NCI-H1048 (cell line): ENCODE measurements at places on chromosomes 1 and 21.

DNA sequence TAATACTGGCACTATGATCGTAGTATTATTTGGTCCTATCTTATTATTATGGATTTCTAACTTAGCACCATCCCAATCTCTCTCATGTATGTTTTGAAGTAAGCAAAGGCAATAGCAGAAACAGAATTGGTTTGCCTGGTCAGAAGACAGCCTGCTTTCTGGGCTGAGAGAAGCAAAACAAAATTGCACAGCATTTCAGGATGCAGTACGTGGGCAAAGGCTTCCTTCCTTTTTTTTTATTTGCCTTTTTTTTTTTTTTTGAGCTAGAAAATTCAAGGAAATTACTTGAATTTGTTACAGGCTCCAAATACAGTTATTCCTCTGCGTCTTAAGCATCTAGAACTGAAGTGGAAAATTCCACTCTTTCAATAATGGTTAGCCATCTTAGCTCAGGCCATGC is 8.8 kb downstream of the CDA start:
- DNase-seq, result no peak

GRCh38 chr1:203056012-203056411 is 29.7 kb downstream of the PPFIA4 start:
- no peak for DNase-seq

DNA sequence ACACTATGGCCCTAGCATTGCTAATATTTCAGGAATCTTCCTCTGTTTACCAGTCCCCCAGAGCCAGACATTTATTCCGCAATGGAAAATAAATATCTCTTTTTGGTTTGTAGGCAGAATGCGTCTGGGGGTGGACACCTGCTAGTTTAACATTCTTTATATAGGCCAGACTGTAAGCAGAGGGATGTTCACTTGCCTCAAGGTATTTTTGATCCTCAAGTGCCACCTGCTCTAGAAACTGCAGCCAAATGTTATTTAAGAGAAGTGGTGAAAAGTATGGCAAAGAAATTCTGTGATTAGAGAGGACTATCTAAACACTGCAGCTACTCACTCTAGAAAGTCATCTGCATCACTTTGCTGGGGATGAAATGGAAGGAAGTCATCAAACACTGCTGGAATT is 164.7 kb downstream of the NEGR1 start:
- DNase-seq, result no peak

DNA sequence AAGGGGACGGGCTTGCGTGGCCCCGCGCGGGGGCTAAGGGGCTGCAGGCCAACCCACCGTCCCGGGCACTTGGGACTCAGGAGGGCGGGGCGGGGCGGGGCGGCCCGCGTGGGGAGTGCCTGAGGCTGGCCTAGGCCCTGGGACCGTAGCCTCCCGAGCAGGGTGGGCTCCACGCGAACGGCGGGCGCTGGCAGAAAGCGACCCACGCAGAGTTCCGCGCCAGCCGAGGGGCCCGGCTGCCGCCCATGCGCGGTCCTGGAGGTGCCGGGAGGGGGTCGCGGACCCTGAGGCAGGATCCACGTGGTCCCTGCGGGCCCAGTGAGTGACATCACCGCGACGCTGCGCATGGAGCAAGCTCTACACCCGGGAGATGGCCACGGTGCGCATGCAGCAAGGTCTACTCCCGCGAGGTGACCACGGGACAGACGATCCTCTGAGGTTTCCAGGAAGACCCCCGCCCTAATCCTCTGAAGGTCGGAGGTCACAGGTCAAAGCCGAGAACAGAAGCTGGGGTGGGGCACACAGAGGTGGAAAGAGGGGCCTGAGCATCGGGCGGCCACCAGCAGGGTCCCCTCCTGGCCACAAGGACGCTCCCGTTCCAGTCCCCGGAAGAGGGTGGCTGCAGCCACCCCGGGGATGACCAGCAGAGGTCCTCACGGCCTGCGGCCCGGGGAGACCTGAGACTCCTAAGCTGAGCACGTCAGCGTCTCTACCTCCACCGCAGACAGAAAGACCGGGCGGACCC is 13.5 kb upstream of the SLC19A1 start:
- no peak for DNase-seq

- no peak for DNase-seq
These were observed 470 bp upstream of the NAXE start for GRCh38 chr1:156591181-156591431.

- DNase-seq, result no peak
These were observed 172.0 kb downstream of the CDC7 start for GRCh38 chr1:91672601-91673161.

DNA sequence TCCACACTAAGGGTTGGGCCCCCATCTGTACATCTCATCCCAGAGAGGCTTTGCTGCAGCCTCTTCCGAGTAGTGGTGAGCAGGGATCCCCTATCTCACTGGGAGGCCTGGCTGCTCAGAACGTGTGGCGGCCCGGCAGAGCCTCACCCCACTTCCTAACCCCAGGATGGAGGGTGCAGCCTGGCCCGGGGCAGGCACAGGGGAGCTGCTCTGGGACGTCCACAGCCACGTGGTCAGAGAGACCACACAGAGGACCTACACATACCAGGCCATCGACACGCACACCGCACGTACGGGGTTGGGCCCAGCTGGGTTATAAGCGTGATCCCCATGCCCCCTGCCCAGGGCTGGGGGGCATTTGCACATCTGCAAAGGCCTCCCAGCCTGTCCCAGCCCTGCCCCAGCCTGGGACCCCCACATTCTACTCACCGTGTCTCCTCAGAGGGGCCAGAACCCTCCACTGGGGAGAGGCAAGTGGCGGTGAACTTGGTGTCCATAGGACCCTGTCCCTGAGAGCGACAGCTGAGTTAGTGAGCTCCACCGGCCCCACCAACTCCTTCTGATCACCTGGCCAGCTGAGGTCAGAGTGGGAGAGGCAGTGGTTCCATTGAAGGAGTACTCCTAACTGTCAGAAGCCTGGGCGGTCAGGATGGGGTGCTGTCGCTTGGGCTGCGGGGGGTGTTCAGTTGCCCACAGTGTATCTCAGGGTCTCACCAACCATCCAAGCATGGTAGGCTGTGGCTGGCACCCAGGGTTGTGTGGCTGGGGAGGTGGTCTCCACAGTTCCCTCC is 41.2 kb downstream of the TRIM11 start:
- no peak for DNase-seq

- DNase-seq, result no peak
These were observed 83.8 kb upstream of the ETS2 start for GRCh38 chr21:38721958-38722357.

DNA sequence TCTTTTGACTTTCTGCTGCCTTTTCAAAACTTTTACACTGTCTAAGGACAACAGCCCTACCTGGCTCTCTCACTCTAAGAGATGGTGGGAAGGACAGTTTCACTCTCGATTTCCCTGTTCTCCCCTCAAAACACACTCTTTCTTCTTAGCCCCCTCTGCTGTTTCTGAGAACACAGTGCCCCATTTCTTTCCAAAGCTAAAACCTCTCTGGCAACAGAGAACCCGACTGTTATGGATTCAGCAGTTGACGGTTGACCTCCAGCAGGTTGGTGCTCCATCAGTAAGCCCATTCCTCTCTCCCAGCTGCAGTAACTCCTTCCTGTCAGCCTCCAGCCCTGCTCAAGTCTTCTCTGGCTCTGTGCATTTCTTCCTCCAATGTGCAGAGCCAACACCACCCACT is 88.2 kb upstream of the ABCD3 start:
- DNase-seq, result no peak

GRCh38 chr1:26583646-26584485 is 54.3 kb downstream of the RPS6KA1 start:
- DNase-seq, result no peak

- DNase-seq, result no peak
These were observed 157.2 kb upstream of the NFIA start for GRCh38 chr1:60924964-60925798.

DNA sequence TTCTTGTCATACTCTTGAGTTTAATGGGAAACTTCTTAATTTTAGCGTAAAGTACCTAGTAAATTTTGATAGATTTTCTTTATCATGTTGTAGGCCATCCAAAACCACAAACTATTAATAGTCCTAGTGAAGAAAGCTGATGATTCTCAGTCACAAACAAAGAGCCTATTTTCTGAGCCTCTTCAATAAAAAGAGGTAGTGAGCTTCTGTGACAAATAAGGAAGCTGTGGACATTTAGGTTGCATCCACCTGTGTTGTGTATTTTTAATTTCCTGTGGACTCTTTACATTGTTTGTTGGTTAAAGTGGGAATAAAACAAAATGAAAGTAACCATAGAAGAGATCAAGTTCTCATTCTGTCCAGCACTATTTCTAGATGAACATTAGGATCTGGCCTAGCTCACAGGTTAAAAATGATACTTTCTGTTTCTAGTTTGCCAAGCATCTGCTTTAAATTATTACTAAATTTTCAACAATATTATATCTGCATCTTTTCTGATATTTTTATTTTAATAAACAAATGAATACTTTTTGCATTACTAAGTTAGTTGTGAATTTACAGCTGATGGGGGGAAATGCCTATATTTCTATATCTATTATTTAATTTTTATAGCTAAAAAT is 702.2 kb upstream of the ADGRL4 start:
- DNase-seq, result no peak

- no peak for DNase-seq
These were observed 8.1 kb upstream of the TADA1 start for GRCh38 chr1:166884040-166884642.

DNA sequence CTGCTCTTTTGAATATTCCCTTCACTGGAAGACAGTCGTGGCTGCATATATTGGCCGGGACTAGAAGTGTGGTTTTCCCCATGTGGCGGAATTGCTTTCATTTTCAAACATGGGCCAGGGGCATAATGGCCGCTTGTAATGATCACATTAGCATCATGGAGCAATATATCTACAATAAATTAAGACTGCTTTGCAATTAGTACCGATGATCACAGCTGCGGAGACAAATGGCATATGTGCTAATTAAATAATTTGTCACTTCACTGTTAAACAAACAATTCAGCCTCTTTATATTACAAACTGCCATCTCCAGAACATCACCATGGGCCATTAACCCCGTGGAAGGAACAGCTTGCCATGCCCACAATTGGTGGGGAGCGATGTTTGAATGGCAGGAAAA is 68.2 kb upstream of the OLIG2 start:
- DNase-seq, result no peak

DNA sequence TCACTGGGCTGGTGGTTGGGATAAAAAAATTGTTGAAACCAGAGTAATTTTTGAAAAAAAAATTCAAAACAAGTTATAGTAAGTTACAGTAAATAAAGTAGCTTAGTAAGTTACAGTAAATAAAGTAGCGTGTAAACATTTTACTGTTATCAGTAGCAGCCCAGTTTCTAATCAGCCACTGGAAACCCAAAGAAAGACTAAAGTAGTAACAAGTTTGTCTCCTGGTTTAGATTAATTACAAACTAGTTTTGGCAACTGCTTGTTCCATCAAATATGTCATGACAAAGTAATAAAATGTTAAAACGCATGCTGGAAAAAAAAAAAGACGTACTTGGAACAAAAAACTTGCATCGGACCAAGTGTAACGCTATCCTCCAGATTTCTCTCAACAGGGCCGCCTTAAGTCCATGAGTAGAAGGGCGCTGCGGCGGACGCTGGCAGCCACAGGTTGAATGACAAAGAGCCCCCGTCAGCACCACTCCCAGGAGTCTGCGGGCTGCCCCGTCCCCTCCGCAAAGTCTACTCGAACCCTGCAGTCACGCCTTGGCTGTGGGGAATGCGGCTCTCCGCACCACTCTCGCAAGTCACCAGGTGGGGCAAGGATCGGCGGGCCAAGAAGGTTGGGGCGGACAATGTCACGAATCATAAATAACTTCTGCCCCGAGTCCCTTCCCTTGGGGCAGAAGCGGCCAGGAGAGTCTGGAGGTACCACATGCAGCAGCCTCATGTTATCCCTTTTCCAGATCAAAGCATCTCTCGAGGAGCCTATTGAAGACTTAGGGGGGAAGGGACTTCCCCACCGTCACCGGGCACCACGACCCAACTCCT is 837 bp downstream of the SLC16A1 start:
- no peak for DNase-seq

DNA sequence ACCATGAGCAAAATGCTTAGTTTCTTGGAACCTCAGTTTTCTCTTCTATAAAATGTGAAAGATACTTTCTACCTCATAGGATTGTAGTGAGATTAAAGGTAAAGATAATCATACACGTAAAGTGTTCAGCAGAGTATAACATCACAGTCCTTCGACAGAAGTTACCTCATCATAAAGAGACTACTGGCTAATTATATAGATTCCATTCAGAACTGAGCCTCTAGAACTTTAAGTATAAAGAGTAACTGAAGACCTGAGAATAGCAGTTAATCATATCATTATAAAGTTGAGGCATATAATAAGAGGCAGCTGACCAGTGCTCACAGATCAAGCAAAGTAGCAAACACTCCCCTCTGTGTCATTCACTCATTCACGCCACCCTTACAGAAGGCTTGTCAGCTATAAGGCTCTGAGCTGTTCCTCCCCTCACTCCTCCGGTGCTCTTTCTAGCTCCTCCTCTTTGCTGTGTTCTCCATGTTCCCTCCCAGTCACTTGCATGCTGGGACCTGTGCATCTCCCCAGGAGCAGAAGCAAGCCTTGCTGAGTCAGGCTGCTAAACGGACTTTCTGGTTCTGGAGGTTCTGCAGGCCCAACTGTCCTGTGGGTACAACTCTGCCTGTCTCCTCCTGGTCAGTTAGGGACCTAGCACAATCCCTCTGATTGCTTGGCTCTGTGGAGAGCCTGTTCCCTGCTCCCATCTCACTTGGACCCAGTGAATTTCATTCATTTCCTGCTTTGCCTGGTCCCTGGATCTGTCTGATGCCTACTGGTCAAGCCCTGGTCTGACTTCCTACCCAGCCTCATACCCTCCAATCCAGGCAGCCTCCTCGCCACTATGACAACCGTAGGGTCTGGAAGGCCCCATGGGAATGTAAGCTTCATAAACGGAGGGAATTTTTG is 28.3 kb upstream of the LY9 start:
- DNase-seq, result no peak

DNA sequence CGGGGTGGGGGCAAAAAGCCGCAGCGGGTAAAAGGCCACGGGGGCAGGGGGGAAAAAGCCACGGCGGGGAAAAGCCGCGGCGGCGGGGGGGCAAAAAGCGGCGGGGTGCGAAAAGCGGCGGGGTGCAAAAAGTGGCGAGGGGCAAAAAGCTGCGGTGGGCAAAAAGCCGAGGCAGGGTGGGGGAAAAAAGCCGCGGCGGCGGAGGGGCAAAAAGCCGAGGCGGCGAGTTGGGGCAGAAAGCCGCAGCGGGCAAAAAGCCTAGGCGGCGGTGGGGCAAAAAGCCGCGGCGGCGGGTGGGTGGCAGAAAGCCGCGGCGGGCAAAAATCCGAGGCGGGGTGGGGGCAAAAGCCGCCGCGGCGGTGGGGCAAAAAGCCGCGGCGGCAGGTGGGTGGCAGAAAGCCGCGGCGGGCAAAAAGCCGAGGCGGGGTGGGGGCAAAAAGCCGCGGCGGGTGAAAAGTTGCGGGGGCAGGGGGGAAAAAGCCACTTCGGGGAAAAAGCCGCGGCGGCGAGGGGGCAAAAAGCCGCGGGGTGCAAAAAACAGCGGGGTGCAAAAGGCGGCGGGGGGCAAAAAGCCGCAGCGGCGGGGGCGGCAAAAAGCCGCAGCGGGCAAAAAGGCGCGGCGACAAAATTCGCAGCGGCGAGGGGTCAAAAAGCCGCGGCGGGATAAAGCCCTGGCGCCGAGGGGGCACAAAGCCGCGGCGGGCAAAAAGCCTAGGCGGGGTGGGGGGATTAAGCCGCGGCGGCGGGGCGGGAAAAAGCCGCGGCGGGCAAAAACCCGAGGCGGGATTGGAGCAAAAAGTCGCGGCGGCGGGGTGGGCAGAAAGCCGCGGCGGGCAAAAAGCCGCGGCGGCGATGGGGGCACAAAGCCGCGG is 3901.2 kb downstream of the SRGAP2C start:
- no peak for DNase-seq

GRCh38 chr1:20430355-20431175 is 55.4 kb downstream of the CAMK2N1 start:
- DNase-seq, result no peak

GRCh38 chr1:26321315-26322041 is 3.7 kb downstream of the CD52 start:
- DNase-seq, result peak; percentile 46
